Fibroblast of lung (primary cell): ENCODE measurements at places on chromosomes 1 and 21.

GRCh38 chr21:30044447-30045064 is 104.8 kb upstream of the GRIK1 start:
- peak; percentile 3 for DNase-seq

- DNase-seq: no peak
Measured at GRCh38 chr1:226884116-226884625, 13.8 kb downstream of the PSEN2 start.

DNA sequence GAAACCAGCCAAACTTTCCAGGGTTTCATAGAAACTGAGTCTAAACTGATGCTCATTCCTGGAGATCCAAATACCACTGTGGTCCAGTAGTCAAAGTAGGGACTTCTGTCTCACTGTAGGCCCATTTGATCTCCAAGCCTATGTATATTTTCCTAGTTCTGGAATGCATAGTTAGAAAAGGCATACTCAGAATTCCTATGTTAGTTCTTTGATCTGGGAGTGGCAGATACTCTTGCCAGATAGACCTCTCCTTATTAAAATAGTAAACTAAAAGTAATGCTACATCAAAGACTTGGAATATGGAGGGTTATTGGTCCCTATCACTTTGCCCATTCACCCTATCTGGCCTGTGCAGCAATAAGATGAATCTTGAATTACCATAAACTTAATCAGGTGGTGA is 10.4 kb upstream of the SGIP1 start:
- DNase-seq: peak; percentile 54

DNA sequence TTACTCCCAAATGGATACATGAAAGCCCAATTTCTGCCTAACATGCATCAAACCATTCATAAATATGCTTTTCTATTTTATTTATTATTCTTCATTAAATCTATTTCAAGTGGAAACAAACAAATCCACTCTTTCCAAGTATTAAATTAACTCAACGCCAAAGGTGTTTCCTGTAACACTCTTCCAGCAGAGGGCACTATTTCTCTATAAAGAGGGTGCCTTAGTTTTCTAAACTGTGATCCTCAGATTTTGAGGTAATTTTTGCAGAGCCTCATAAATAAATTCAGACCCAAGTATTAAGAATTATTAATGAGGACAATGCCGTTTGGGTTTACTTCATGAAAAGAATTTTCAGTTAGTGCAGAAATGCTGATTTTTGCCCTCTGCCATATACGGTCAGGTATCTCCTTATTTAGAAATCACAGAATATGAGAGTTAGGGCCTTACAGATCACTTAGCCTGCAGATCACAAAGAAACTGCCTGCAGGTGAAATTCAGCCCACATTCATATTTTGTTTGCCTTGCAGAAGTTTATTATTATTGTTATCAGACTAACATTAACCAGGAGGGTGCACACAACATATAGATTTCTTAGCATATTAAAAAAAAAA is 40.1 kb upstream of the MYSM1 start:
- DNase-seq: peak; percentile 38

DNA sequence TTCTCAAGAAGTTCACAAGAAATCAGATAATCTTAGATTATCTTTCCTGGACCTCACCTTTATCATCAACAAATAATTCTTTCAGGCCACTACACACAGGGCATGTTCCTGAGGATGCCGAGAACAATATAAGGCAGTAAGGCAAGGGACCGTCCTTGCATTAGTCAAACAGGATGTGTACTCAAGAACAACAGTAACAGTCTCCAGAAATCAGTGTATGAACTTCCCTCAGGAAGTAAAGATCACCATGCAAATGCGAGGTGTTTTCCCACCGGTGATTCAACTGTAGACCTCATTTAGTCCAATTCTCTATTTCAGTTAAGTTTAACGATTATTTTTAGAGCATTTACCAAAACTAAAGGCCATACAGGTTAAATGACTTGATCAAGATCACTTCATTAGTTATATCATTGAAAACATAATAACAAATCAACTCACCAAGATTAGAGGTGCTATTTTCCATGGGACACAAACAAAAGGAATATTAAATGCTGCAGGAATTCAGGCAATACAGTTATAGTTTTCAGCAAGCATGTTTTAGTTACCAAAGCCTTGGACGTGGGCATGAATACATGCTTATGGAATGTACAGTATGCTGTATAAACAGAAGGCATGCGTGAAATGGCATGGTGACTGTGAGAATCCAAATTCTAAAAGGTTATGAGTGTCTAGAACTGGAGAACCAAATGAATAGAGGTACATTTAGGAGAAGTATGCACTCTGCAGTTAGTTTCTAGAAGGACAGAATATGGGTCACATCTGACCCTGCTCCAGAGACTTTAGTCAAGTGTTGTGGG is 145.2 kb downstream of the TNR start:
- DNase-seq: no peak

- no peak for DNase-seq
Measured at GRCh38 chr1:116943438-116943837, 33.7 kb downstream of the PTGFRN start.

DNA sequence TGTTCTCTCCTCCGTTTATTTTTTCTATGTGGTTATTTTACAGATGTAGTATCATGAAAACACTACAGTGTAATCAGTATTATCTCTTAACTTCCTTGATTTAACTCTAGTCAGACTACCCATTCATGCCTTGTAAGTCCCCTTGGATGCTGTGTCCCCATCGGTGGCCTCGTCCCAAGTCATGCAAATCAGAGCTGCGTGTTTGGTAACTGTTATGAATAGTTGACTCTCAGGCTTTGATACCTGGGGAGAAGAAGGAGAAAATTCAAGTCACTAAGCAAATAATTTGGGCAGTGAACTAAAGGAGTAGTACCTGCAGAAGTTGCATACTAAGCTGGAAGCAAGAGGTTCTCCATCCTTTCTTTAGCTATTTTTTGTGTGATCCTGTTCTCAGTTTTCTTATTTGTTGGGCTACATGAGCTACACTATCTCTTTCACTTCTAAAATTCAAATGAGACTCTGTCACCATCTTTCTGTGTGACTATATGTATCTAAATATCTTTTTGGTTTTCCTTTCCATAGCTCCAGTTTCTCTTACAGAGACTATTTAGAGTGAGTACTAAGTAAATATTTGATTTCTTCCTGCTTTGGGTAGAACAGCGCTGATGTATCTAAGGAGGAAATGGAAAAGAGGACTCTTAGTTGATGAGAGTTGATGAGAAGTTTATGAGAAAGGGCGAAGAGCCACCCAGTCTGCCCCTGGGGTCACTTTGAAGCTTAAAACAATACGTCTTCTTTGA is 50.9 kb downstream of the VANGL2 start:
- DNase-seq: no peak

- no peak for DNase-seq
Measured at GRCh38 chr1:211789641-211790464, 40.7 kb downstream of the LPGAT1 start.

DNA sequence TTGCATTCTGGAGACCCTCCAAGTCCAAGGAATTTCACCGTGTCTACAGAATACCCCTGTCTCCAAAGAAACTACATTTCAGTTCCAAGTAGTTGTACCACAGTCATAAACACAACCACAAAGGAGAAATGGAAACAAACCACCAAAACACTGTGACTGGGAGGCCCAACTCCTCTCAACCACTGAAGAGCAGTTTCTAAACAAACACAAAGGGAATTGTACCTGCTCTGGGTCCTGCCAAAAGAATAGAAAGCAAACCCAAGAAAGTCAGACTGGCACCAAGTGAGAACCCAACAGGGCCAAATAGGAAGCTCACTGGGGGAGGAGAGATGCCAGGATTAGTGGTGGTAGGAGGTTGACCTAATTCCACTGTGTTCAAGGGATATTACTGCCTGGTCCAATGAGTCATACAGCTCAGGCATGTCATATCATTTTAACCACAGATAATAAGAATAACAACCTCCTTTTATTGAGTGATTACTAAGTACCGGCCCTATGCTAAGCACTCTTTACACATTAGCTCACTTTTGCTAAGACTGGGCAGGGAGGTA is 123.9 kb upstream of the PPP2R5A start:
- DNase-seq: peak; percentile 91

DNA sequence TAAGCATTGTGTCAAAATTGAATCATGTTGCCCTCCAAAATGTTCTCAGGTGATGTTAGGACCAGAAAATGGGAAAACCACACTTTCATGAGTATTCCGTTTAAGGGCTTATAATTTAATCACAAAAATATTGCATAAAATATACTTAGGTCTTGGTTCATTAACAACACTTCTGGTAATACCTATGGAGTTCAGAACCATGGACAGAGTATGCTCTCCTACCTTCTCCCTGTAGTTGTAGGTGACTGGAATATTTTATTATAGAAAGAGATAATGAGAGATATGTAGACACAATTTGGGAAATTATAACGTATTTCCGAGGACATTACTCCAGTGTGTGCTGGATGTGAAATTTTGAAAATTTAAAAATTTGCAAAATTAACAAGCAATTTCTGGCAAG is 232.5 kb downstream of the NCAM2 start:
- DNase-seq: peak; percentile 19

DNA sequence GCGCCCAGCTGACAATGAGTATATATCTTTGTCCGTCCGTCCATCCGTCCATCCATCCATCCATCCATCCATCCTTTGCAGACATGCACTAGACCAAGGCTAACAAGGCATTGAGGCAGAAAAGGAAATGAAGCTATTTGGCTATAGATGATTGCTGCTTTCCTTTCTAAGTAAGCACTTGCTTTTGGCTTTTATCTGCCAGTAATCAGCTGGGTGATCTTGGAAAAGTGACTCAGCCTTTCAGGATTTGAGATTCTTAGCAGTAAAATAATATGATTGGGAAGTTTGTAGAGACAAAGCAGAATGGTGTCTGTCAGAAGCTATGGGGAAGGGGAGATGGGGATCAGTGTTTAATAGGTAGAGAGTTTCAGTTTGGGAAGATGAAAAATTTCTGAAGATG is 22.7 kb downstream of the ZFYVE9 start:
- peak; percentile 59 for DNase-seq

- DNase-seq: no peak
Measured at GRCh38 chr21:14483296-14483695, 62.8 kb downstream of the SAMSN1 start.

GRCh38 chr1:202890392-202890791 is 1.4 kb upstream of the RABIF start:
- no peak for DNase-seq

DNA sequence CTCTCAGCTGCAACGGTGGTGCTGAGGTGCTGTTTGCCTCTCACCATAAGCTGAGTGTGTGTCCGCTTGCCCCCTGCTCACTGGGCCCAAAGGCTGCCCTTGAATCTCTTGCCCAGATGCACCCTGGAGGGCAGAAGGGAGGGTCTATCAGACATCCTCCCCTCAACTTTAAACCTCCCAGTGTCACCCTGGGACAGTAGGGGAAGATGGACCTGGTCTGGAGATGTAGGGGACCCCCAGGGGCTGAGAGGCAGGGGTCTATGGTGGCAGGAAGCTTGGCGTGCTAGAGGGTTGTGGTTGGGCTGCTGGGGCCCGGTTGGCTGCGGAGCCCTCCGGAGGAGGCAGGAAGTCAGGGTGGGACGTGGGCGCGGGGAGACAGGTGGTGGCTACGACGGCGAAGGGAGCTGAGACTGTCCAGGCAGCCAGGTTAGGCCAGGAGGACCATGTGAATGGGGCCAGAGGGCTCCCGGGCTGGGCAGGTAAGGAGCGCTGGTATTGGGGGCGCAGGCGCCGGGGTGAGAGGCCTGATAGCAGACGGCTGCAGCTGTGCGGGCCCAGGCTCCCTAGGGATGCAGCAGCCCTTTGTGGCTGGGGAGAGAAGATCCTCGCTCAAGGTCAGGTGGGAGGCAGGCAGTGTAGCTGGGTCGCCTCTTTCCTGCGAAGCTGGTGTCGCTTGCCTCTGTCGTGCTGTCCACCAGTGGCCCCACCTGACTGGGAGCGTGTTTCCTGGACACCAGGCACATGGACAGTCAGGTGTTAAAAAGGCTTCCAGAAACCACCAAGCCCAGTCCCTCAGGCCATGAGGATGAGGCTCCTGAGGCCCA is at the start of gene LCK:
LCK (plus strand) TSS at position 373 of the 824 bp plus-strand sequence. CDS start 23,065 bp downstream, outside the sequence.
- DNase-seq: no peak

DNA sequence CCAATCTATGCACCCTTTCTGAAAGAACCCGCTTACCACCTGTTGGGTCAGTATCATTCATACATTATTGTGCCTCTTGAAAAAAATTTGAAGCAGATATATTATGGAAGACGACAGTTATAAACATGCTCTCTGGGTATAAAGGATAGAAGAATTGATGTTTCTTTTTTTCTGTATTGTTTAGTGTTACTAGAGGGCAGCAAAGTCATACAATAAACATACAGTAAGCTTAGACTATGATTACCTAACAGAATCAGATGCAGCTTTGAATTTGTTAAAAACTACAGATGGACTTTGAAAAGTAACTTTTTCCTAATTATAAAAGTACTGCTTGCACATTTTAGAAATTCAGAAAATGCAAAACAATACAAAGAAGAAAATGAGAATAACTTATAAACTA is 11.1 kb upstream of the PAXBP1 start:
- DNase-seq: no peak

GRCh38 chr1:151197863-151198253 is 494 bp upstream of the PIP5K1A start:
- DNase-seq: no peak

GRCh38 chr1:245898581-245898980 is 608.5 kb downstream of the SMYD3 start:
- DNase-seq: peak; percentile 14

GRCh38 chr1:198686069-198686728 is 47.4 kb downstream of the PTPRC start:
- peak; percentile 52 for DNase-seq

- no peak for DNase-seq
Measured at GRCh38 chr1:41645062-41645461, 160.6 kb upstream of the EDN2 start.

GRCh38 chr1:157194731-157195520 is 56.7 kb upstream of the ETV3 start:
- DNase-seq: no peak

- DNase-seq: no peak
Measured at GRCh38 chr1:168032029-168032428, 95.2 kb upstream of the MPC2 start.

GRCh38 chr1:3869751-3870301 is 12.6 kb downstream of the DFFB start:
- peak; percentile 12 for DNase-seq

DNA sequence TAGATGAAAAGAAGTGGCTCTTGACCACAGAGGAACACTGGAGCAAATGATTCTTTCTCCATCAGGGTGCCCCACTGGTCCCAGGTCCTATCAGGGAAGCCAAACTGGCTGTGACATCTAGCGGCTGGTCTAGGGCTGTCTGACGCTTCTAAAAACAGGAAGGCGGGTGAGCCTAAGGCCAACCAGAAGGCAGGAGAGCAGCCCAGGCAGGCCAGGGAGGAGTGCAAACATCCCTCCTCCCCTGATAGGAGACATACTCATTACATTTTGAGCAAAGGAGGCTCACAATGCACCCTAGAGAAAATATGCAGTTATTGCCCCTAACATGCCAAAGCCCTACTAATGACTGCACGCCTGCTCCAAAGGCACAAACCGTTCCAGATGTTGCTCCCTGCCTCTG is 10.4 kb upstream of the FOXE3 start:
- DNase-seq: no peak

- no peak for DNase-seq
Measured at GRCh38 chr1:56995414-56996100, 29.7 kb upstream of the C8B start.

- no peak for DNase-seq
Measured at GRCh38 chr1:173888749-173889148, 20.6 kb downstream of the ZBTB37 start.
